ENCODE measurements at places on chromosomes 12 and 14. TPM values are rescaled to one million over a fixed set of nuclear protein-coding genes. Genes with fewer than 3 reads are reported as not detected.

ANKRD33 gene
- total RNA-seq: 0.17 TPM

RAD9B gene
- 1.2 TPM for total RNA-seq

GRCh38 chr12:74171478-74171909 lies 366.1 kb upstream of the ATXN7L3B start:
- H3K4me3 ChIP-seq: no peak overlapping the region
- no peak overlapping the region for H3K27ac ChIP-seq
- no peaks in the 10 kb centered on the region for H3K27me3 ChIP-seq

DNA sequence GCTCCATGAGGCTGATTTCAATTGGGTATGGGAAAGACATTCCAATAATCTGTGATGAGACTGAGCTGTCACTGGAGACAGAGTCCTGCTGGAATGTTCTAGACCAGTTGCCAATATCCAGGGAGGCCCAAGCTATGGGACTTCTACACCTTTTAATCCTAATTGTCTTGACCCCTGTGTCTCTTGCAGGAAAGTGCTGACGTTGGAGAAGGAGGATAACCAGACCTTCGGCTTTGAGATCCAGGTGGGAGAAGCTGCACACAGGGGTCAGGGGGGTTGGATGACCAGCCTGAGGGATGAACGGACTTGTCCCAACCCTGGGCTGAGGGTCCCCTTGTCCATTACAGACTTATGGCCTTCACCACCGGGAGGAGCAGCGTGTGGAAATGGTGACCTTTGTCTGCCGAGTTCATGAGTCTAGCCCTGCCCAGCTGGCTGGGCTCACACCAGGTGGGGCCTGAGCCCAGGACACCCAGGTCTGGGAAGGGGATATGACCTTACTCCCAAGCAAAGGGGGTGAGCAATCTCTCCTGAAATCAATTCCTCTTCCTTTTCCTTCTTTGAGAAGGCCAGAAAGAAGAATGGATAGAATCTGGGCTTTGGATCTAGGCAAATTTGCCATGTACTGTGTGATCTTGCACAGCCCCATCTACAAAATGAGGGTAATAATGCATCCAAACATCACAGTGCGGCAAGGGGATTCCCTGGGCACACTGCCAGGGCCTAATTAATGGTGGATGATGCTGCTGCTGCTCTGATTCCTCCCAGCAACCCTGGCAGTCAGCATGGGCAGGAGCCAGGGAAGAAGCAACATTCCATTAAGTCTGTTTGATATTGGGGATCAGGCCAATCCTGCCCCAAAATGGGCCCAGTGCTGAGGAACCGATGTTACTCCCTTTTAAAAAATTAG lies 4.2 kb downstream of the TAMALIN start:
- H3K4me1 ChIP-seq: peaks cover 62% of the 10 kb centered on the region
- H3K27me3 ChIP-seq: peaks cover 19% of the 10 kb centered on the region
- peak overlapping the region; percentile 9 for H3K4me3 ChIP-seq
- H3K27ac ChIP-seq: peak overlapping the region; percentile 87

IFT43 gene
- 46.8 TPM for total RNA-seq

- no peaks in the 10 kb centered on the region for H3K36me3 ChIP-seq
- H3K27ac ChIP-seq: peak overlapping the region; percentile 93
- peaks cover 42% of the 10 kb centered on the region for H3K4me1 ChIP-seq
- no peak overlapping the region for H3K4me3 ChIP-seq
- peak; percentile 18 for DNase-seq
- no peaks in the 10 kb centered on the region for H3K27me3 ChIP-seq
Observed at GRCh38 chr12:49674318-49674981, 32.8 kb downstream of the FMNL3 start.

Measured in spinal cord (tissue), 10 donors.